GM23248 (cell line): ENCODE measurements at places on chromosomes 3 and 15. TPM values are rescaled to one million over a fixed set of nuclear protein-coding genes. Genes with fewer than 3 reads are reported as not detected.

GRCh38 chr3:15451216-15452113 lies 24.1 kb downstream of the EAF1 start:
- no peak overlapping the region for H3K4me3 ChIP-seq
- no peak for DNase-seq
- H3K27me3 ChIP-seq, result no peaks in the 10 kb centered on the region
- no peaks in the 10 kb centered on the region for H3K36me3 ChIP-seq
- no peak overlapping the region for H3K27ac ChIP-seq

DNA sequence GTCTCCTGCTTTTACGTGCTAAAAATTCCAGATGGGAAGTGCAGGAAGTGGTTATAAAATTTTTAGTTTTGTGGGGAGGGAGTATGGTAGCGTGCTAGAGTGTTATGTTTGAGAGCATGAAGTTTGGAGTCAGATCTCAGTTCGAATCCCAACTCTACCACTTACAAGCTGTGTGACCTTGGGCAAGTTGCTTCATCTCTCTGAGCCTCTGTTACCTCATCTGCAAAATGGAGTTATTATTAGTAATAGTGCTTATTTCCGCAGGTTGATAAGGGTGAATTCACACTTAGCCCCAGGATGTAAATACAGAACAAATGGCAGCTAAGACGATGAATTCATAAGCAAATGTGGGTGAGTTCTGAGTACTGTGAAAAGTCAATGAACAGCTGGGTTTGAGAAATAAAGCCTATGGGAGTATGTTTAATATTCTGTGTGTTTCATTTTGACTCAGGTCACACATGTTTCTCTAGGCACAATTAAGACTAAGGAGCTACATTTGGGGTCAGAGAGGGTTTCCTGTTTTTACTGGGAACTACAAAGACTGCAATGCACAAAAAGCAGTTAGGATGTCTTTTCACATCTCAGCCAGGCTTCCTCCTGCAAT lies 73.1 kb upstream of the FEZF2 start:
- H3K27ac ChIP-seq, result no peak overlapping the region
- no peak overlapping the region for H3K4me3 ChIP-seq
- no peak for DNase-seq
- H3K4me1 ChIP-seq, result no peaks in the 10 kb centered on the region
- H3K27me3 ChIP-seq, result no peaks in the 10 kb centered on the region

DNA sequence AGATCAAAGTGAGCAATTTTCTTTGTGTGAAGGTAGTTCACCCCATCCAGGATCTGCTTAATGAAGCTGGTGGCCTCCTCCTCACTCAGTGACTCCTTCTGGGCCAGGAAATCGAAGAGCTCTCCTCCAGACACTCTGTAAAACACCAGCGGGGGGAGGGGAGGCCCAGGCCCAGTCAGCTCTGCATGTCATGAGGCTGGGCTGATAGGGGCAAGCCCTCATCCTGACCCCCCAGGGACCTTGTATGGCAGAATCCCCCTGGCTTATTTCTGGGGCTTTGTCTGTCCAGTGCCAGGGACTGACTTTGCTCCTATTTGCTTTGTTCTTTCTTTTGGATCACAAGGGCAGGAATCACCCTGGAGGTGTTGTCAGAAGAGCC lies 74.9 kb downstream of the DAPK2 start:
- H3K36me3 ChIP-seq, result no peaks in the 10 kb centered on the region
- no peak overlapping the region for H3K4me3 ChIP-seq
- no peak for DNase-seq
- H3K27me3 ChIP-seq, result no peaks in the 10 kb centered on the region
- H3K4me1 ChIP-seq, result peaks cover 27% of the 10 kb centered on the region

GRCh38 chr15:28043691-28044091 lies 55.4 kb downstream of the OCA2 start:
- no peaks in the 10 kb centered on the region for H3K36me3 ChIP-seq
- H3K4me3 ChIP-seq, result no peak overlapping the region
- DNase-seq, result no peak
- no peaks in the 10 kb centered on the region for H3K27me3 ChIP-seq
- H3K4me1 ChIP-seq, result no peaks in the 10 kb centered on the region
- H3K27ac ChIP-seq, result no peak overlapping the region

DNA sequence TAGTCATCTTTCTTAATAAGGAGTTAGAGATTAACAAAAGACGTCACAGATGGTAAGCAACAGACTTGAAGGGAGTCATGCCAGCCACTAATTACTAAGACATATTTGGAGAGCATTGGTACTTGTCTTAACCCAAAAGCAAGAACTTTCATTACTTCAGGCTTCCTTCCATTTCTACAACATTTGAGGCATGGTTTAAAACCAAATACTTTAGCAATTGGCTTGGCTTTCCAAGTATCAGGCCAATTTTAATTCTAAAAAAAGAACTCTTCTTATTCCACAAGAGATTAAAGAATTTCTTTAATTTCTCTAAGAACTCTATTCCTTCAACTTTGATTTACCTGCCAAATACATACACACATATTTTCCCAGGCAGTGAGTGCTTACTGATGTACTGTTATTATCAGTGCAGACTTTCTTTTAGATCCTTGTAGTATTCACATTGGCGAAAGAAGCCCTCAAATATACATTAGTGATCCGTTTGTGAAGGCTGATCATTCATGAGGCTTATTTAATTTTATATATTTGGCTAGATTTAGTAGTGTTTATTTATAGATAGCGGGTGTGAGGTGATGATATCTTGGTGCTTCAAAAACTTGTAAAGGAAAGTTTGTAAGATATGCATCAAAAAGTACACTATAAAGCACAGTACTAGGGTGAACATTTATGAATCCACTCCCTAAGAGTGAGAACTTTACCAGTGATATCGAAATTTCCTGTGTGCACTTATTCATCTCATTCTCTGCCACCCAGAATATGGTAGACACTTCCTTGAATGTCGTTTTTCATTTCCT lies 229.2 kb downstream of the MFSD1 start:
- H3K27me3 ChIP-seq, result no peaks in the 10 kb centered on the region
- DNase-seq, result no peak
- H3K36me3 ChIP-seq, result no peaks in the 10 kb centered on the region
- peaks cover 17% of the 10 kb centered on the region for H3K4me1 ChIP-seq

- H3K36me3 ChIP-seq, result no peaks in the 10 kb centered on the region
- no peaks in the 10 kb centered on the region for H3K27me3 ChIP-seq
- no peaks in the 10 kb centered on the region for H3K4me1 ChIP-seq
- DNase-seq, result no peak
- H3K27ac ChIP-seq, result no peak overlapping the region
- no peak overlapping the region for H3K4me3 ChIP-seq
These were observed 9.1 kb downstream of the NCEH1 start for GRCh38 chr3:172701751-172702150.

HLTF gene
- total RNA-seq, result 20.6 and 25.0 TPM in 2 replicates

GRCh38 chr3:16794257-16794656 lies 90.5 kb upstream of the PLCL2 start:
- no peak overlapping the region for H3K4me3 ChIP-seq
- H3K4me1 ChIP-seq, result no peaks in the 10 kb centered on the region
- H3K36me3 ChIP-seq, result no peaks in the 10 kb centered on the region

RLBP1 gene
- total RNA-seq, result not detected in 2 replicates
